Stimulated activated CD8-positive, alpha-beta memory T cell treated with anti-CD3 and anti-CD28 coated beads, Interleukin-2, amount 100 ng/mL, for 1 hour (primary cell): ENCODE measurements at places on chromosomes 11 and 22.

GRCh38 chr11:111378861-111379601 lies at the start of gene POU2AF1:
Gene POU2AF1 (minus strand): TSS chr11:111379275. CDS start chr11:111379177, 98 bp downstream.
- peak; percentile 17 for DNase-seq

GRCh38 chr11:93536101-93536861 lies 6.9 kb downstream of the SMCO4 start:
- DNase-seq = no peak

DNA sequence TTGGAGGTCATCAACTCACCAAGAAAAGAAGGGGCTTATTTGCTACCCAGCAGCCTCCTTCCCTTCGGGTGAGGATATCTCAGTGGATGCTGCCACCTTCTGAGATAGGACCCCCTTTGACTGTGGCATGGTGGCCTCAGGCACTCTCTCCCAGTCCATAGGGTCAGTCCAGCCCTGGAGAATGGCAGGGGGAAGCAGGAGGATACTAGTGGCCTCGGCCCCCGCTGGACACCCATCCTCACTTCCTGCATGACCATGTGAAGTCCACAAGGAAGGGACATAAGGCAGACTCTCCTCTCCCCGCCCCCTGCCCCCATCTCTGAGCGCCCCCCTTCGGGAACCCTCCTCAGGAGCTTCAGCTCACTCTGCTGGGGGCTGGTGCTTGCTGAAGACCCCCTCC lies 24.4 kb downstream of the TPBGL start:
- DNase-seq = no peak

DNA sequence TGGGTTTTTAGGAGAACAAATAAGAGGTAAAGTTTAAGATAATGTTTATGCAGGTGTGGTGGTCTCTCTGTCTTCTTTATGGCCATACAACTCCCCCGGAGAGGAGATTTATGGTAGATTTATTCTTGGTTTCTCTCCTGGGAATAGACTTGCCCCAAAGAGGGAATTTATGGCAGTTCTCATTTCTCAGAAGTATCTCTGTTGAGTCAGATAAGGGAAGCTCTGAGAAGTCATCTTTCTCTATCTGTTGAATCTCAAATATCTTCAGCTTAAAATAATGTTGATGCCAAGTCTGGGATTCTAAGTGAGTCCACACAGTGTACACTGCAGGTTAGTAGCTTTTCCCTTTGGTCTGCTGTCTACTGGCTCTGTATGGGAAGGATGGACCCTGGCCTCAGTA lies 276.4 kb upstream of the PLET1 start:
- DNase-seq = no peak

DNA sequence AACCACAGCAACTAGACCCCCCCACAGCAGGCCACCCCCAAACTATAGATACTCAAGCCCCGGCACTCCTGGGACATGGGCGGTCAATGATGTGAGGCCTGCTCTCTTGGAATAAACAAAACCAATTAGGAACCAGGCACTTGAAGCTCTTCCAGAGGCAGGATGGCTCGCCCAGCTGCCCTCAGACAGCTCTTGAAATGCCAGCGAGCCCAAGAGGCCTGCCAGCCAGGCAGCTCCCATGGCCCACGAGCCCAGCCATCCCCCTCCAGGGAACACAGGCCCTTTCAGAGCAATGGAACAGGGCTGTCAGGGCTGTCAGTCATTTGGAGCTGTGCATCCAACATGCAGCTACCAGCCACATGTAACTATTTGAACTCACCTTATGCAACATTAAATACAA lies 34.0 kb upstream of the TFIP11 start:
- DNase-seq = no peak

- no peak for DNase-seq
Measured at GRCh38 chr11:41861838-41862237, 402.4 kb upstream of the LRRC4C start.

GRCh38 chr11:18466402-18466801 lies 10.7 kb downstream of the LDHAL6A start:
- DNase-seq = no peak

DNA sequence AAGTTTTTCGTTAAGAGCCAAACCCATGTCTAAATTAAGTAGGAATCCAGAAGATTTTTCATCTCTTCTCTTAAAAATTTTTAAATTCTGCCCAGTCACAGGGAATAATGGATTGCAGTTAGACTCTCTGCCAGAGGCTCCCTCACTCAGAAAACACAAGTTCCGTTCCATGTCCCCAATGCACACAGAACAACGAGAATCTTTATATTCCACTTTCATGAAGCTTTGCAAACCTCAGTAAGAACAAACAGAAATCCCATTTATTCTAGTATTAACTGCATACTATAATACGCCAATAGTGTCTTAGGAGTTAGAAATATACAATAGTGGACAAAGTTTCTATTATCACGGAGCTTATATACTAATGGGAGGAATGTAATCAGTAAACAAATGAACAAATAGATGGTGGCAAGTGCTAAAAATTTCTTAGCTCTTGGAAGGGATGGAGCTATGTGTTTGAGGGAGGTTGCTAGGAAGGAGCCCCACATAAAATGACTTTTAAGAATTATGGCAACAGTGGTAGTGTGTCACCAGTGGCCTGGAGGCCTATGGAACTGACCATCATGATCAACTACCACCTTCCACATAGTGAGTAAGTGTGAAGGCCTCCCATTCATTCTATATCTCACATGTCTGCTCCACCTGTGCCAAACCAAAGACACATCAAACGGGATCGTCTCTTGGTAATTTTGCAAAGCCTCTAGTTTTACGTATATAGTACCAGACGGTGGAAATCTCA lies 24.9 kb downstream of the PICALM start:
- no peak for DNase-seq

DNA sequence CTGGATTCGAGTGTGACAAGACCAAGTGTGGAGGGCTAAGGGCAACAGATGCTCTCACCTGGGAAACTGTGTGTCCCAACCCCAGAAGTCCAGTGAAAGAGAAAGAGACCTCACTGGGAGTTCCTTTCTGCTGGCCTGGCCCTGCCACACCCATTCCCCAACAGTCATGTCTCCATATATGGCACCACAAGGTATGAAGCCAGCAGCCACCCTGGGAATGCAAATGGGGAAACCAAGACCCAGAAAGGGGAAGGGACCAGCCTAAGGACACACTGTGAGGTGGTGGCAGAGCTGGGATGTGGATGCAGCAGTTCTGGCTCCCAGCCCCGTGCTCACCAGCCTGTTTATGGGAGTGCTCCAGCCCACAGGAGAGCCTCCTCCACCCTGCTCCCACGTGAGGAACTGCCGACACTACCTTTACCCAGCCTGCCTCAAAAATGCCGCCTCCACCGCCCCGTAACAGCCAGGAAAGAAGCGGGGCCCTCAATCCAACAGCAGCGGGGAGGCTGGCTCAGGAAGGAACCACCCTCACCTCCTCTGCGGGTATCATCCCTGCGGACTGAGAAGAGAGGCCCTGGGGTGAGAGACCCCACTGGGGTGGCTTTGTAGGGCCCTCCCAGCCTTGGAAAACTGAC lies 12.6 kb downstream of the LMO1 start:
- no peak for DNase-seq

- no peak for DNase-seq
Measured at GRCh38 chr11:57867966-57868365, 106.4 kb downstream of the CTNND1 start.

DNA sequence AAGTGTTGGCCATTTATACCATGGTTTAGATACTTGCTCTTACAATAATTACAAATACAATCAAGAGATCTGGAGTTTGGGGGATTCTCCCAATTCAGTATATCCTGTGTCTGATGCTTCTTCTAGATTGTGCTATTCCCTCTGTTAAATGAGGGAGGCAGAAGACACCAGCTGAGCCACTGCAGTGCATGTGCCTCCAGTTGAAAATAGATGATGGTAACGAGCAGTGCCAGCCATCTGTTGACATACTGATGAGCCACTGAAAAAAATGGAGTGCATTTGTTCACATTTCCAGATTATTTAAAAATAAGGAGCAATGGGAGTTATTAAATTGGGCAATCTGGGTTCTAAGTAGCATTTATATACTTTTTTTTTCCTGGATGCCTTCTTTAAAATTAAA lies 1428.0 kb upstream of the TENM4 start:
- no peak for DNase-seq
